Esophagus muscularis mucosa (tissue), 4 donors: ENCODE measurements at places on chromosomes 1 and 21. TPM values are rescaled to one million over a fixed set of nuclear protein-coding genes. Genes with fewer than 3 reads are reported as not detected.

PRDM15 gene
- total RNA-seq, result 6.3 TPM

SPRR1A gene
- not detected for total RNA-seq

AMY1C gene
- total RNA-seq, result not detected

MLLT11 gene
- total RNA-seq, result 0.83 TPM

DNA sequence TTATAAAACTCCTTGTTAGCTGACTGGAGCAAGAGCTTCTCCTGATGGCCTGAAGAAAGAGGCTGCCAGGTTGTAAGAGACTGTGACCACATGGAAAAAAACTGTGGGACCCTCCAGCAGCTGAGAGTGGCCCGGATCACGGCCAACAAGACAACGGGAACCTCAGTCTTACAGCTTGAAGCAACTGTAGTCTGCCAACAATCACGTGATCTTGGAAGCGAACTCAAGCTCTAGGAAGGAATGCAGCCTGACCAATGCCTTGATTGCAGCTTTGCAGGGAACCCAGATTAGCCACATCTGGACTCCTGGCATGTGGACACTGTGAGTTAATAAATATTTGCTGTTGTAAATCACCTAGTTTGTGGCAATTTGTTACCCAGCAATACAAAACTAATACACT lies 442.6 kb upstream of the PRMT6 start:
- DNase-seq, result no peak

- no peak for DNase-seq
These were observed 4.4 kb upstream of the GBP4 start for GRCh38 chr1:89203166-89203565.

DNA sequence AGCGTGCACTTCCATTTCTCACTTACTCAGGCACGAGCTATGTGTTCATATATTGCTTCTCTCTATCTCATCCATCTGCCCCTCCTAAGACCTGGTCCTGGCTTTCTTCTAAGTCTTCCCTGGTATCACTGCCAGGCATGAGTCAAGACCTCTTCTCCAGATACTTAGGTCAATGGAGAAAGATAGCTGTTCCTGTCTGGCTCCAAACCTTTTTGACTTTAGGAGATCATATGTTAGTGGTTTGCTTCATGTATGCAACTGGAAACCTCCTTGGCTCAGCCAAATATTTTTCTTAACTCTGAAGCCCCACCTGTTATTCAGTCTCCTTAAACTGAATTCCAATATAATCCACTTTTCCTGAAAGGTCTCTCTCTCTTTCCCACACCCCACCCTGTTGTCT lies 211.6 kb upstream of the PTBP2 start:
- no peak for DNase-seq

GRCh38 chr1:233327651-233328141 lies at the start of gene MAP3K21:
Gene MAP3K21, plus strand, starts transcription at chr1:233327724. Its CDS starts 305 bp downstream, at chr1:233328029.
- no peak for DNase-seq

DNA sequence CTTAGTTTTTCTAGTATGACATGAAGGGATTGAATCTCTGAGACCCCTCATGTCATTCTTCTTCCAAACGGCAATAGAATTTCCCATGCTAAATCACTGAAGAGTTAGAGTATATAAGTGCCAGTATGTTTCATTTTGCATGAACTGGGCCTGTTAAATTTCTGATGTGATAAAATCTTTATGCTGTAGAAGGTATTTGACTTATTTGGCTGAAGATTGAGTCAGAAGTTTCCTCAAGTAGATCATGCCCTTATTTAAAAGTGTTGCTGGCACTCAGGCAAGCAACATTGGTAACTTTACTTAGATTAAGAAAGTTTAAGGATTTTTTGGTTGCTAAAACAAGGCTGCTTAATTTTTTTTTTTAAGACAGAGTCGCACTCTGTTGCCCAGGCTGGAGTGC lies 13.3 kb downstream of the ATF6 start:
- no peak for DNase-seq

- DNase-seq, result no peak
These were observed 155.3 kb downstream of the DISC1 start for GRCh38 chr1:231781892-231782291.

- DNase-seq, result no peak
These were observed 218.1 kb upstream of the KAZN start for GRCh38 chr1:14380408-14380807.

DNA sequence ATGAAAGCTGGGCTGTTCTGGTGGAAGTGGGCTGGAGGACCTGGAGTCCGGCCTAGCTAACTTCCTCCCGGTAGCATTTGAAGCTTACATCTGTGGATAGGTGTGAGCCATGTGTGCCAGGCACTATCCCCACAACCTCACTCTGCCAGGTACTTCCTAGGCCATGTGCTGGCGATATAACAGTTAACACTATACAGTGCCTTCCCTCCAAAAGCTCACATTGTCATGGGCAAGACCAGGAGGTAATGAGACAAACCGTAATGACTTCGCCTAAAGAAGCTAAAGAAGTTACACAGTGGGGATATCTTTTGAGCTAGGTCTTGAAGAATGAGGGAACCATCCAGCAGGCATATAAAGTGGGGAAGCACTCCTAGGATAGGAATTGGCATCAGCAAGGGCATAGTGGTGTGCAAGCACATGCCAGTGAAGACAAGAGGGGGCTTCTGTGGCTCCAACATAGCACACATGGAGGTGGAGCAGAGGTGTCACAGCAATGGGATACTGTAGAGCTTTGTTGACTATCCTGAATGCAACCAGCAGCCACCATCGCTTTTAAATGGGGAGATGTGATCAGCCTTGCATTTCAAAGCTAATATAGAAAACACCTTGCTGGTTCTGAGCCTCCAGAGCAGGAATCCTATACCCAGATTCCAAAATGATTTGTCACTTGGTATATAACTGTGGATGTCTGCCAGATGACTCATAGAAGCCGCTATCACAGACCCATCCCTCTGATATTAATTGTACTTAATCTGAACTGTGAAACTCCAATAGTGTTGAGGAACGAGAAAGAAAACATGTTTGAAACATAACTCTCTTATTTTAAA lies 466.3 kb downstream of the LMO4 start:
- DNase-seq, result no peak

- DNase-seq, result no peak
These were observed 2.4 kb downstream of the CA14 start for GRCh38 chr1:150259758-150260669.
